Stimulated activated CD4-positive, alpha-beta T cell treated with anti-CD3 and anti-CD28 coated beads, TNF-alpha, amount 100 ng/mL, for 48 hours (primary cell): ENCODE measurements at places on chromosomes 1 and 21.

GRCh38 chr1:183562701-183563100 is 27.6 kb downstream of the NCF2 start:
- DNase-seq: no peak

DNA sequence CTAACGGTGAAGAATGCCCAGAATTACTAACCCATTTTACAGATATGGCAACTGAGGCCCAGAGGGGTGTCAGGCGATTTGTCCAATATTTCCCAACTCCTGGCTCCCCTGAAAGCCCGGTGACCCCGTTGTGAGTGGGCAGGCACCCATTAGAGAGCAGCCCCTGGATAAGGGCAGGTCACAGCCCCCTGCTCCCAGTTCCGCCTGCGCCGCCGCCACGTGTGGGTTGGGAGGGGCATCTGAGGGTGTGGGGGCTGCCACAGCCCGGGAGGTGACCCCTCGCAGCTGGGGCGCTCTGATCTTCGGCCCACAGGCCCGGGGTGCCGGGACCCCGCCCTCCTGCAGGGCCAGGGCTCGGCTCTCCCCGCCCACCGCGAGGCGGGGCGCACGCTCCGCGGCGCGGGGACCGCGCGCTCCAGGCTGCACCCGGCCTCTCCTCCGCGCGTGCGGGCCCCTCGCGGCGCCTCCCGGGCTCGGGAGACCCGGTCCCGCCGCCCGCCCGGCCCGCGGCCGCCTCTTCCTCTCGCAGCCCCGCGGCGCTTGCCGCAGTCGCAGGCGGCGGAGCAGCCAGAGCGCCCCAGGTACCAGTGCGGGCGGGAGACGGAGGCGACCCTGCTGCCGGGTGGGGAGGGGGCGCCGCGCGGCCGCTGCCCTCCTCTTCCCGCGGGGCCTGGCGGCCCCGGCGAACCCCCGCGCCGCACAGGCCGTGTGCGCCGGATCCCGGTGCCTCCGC is at the start of gene HTR6:
Gene HTR6, plus strand, starts transcription at position 423 of the 733 bp plus-strand sequence. CDS start 879 bp downstream, outside the sequence.
- DNase-seq: no peak

GRCh38 chr1:27603309-27603680 is 649 bp downstream of the AHDC1 start:
- DNase-seq: no peak

GRCh38 chr1:41898191-41898713 is 20.5 kb downstream of the HIVEP3 start:
- peak; percentile 74 for DNase-seq

- DNase-seq: no peak
These were observed 53.6 kb upstream of the DMRTA2 start for GRCh38 chr1:50476800-50477199.

GRCh38 chr21:34722684-34723300 is 54.0 kb downstream of the CLIC6 start:
- no peak for DNase-seq

- DNase-seq: no peak
These were observed 17.4 kb downstream of the HYI start for GRCh38 chr1:43436371-43436770.

GRCh38 chr1:159581422-159581821 is 6.2 kb upstream of the APCS start:
- DNase-seq: no peak

DNA sequence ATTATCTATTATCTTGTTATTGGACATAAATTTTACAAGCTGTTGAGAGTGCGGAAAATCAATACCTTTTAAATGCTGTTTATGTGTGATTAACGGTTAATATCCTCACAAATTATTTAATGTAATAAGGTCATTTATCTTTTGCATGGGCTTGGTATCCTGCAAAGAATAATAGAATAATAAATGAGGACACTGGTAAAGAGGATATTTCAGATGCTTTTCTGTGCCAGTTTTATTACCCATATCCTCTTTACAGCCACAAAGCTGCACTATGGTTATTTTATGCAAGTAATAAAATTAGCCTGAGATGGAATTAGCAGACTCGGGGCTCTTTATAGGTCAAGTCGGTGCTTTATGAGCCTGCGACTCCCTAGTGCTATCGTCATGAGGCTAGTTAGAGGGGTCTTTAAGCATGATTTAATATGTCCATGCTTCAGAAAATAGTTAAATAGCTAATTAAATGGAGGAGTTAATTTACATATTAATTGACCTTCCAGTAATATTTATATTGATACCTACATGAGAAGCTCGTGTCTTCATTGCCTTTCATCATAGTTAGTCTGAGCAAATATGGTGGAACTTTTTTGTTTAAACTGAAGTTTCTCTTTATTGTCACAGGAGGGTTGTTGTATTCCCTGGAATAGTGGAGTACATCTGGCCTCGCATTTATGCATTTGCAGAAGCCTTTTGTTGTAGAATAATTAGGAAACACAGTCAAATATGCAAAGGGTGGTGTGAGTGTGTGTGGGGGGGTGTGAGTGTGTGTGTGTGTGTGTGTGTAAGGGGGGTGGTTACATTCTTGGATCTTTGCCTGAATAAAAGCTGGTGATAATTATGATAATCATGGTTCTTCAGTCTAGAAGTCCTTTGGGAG is 120.3 kb downstream of the ATG4C start:
- DNase-seq: no peak

DNA sequence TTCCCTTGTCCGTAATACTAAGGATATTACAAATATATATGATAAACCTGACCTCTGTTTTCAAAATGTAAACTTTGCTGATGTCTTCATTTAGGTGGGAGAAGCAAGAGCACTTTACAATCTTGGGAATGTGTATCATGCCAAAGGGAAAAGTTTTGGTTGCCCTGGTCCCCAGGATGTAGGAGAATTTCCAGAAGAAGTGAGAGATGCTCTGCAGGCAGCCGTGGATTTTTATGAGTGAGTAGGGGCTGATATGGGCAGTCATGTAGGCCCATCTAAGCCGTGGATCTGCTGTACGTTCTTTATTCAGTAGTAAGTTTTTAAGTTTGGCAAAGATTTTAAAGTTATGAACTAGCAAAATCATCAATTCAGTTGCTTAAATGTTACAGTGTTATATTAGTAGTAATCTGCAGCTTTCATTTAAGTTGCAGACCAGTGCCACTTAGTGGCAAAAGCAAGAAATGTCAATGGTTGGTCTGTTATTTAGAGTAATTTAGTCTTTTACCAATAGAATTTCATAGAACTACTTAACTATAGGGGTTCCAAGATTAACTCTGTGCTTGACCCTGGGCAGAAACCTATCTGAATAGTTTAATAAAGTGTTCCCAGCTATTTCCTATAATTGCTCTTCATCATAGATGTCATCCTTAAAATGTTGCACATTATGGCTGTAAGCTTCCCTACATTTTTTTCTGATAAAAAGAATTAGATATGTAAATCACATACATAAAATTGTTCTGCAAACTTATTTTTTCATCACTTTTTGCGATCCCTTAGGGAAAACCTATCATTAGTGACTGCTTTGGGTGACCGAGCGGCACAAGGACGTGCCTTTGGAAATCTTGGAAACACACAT is 21.3 kb downstream of the GPSM2 start:
- no peak for DNase-seq

DNA sequence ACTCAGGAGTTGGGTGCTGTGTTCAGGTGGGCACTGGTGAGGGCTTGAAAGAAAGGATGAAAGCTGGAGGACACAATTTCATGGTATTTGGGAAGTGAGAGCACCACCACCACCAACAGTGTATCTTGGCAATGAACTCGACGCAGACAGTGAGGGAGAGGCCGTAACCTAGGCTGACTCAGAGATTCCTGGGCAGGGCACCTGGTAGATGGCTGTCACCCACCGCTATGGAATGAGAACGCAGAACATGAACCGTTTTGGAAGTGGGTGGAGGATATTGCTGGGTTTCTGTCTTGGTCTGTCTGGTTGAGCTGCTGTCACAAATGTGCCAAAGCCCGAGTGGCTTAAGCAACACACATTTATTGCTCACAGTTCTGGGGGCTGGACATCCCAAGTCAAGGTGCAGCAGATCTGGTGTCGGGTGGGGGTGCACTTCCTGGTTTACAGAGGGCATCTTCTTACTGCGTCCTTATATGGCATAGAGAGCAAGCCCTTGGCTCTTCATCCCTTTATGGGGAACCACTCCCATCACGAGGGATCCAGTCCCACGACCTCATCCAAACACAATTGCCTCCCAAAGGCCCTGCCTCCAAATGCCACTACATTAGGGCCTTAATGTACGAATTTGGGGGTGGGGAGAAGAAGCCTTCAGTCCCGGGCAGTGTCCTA is 246.3 kb downstream of the SIPA1L2 start:
- DNase-seq: no peak

- no peak for DNase-seq
These were observed 52.6 kb downstream of the PCNX2 start for GRCh38 chr1:233242827-233243483.

DNA sequence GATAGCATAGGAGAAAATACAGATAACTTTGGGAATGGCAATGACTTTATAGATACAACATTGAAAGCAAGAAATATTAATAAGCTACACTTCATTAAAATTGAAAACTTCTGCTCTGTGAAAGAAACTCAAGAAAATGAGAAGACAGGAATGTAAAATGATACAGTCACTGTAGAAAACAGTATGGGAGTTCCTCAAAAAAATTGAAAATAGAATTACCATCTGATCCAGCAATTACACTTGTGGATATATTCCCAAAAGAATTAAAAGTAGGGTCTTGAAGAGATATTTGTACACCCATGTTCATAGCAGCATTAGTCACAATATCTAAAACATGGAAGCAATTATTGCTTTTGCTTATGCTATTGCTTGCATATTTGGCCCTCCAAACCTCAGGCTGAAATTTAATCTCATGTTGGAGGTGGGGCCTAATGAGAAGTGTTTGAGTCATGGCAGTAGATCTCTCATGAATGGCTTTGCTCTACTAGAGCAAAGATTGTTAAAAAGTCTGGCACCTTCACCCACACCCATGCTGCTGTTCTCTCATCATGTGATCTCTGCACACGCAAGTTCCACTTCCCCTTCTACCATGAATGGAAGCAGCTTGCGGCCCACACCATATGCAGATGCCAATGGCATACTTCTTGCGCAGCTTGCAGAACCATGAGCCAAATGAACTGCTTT is 15.3 kb upstream of the AHCYL1 start:
- no peak for DNase-seq

GRCh38 chr1:47738560-47739182 is 258.5 kb downstream of the TRABD2B start:
- DNase-seq: no peak
